Stimulated activated CD4-positive, alpha-beta T cell treated with anti-CD3 and anti-CD28 coated beads, Interleukin-1b, Interleukin-23, amount 100 ng/mL, for 4 hours (primary cell): ENCODE measurements at places on chromosomes 3 and 15.

- DNase-seq: no peak
Observed at GRCh38 chr3:64566859-64567258, 120.9 kb downstream of the ADAMTS9 start.

DNA sequence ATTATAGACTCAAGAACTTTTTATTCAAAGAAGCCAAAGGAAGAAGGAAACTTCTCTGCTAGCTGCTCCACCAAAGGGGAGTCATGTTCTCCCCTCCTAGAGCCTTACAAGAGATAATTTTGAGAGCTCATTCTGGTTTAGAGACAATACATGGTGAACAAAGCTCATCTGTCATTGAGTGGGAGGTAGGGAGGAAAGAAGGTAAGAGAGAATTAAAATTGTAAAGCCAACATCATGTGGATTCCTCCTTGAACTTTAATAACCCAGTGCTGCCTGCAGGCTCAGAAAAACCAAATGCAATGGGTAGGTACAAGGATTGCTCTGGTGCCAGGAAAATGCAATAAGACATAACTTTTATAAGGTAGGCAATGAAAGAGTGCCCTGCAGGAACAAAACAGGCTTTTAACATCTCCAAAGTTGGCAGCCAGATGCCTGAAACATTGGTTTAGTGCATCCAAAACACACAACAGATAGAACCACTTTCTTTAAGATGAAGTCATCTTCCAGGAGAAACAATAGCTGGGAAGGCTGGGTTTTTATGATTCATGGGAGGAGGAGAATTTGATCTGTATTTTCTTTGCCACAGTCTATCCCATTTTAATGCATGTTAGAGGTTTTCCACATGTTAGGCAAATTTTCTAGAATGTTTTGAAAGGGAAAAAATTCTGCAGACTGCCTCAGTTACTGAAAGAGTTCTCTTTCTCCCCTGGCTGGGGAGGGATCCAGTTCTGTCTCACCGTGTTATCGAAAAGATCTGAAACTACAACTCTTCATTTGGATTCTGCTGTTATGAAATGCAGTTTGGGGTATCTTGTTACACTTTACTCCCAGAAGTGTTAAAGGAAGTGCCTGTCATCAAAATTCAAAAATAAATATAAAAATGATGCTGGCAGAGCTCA is 11.3 kb upstream of the ARHGEF3 start:
- DNase-seq: no peak

- no peak for DNase-seq
Observed at GRCh38 chr3:13137941-13138832, 65.0 kb upstream of the IQSEC1 start.

- DNase-seq: no peak
Observed at GRCh38 chr15:71329041-71329440, 213.8 kb downstream of the THSD4 start.

- no peak for DNase-seq
Observed at GRCh38 chr3:171365489-171365888, 94.7 kb downstream of the TNIK start.

DNA sequence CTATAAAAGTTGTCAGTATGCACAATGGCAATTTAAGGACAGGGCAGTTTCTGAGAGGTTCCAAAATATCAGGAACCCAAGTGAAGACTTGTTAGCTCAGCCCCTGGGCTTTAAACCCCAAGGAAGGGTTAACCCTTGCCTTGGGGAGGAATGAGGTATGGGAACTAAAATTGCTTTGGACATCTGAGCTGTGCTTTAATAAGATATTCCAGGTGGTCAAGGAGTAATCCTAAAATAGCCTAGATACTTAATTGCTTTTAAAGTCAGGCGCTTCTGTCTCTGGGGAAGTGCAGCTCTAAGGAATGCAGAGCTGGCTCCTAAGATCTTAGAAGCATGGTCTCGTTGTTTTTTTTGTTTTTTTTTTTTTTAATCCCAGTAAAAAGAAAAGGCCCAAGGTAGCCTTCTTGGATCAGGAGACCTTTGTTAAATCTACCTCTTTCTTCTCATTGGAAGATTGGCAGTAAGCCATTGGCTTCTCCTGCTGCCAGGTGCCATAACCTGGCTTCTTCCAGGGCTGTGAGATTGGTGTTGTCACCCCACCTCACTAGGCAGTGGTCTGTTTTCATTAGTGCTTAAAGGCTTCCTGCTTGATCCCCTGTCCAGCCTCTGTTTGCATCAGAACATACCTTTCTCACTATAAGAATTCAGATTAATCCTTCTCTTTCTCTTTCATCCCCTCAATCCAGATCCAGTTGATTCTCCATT is 24.5 kb downstream of the ARID3B start:
- DNase-seq: no peak

DNA sequence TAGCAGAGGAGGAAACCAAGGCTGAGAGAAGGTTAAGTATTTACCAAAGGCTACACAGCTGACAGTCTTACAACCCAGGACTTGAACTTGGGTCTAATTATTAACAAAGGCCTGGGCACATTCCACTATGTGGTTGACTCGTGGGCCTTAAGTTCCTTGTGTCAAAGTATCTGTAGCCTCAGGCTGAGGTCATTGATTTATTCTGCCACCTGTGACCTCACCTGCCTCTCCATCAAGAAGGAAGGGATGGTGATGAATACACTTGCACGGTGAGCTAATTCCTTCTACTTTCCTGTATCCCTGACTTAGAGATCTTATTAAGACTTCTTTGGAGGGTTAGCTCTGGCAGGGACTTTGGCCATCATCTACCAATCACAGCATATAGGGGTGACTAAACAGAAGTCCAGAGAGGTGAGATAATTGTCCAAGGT is 19.9 kb upstream of the LRRC58 start:
- DNase-seq: no peak

DNA sequence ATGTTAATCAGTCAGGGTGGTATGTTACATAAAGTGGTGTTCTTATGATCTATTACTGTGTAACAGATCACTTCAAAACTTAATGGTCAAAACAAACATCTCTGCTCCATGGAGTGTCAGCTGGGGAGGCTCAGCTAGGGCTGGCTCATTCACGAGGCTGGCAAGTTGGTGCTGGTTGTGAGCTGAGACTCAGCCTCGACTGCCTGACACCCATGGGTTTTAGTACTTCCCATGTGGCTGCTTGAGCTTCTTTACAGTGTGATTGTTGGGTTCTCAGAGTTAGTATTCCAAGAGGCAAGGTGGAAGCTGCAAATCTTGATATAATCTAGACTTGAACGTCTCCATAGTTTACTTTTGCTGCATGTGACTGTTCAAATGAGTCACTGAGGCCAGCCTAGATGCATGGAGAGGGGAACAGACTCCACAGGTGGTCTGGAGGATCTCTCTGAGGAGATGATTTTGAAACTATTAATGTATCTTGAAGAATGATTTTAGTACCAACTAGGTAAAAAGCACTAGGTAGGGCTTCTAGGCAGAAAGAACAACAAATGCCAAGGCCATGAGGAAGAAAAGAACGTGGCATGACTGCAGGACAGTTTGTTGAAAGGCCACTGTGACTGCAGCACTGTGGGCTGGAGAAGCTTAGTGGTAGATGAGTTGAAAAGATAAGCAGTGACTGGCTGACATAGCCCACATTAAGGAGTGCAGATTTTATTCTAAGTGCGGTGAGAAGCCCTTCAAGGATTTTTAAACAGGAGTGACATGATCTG is 281.1 kb upstream of the PROK2 start:
- no peak for DNase-seq

- DNase-seq: no peak
Observed at GRCh38 chr3:71546821-71547220, 36.7 kb downstream of the FOXP1 start.

GRCh38 chr15:67955252-67955651 is 98.9 kb upstream of the PIAS1 start:
- DNase-seq: no peak

- no peak for DNase-seq
Observed at GRCh38 chr3:130779486-130779885, 32.9 kb upstream of the PIK3R4 start.

DNA sequence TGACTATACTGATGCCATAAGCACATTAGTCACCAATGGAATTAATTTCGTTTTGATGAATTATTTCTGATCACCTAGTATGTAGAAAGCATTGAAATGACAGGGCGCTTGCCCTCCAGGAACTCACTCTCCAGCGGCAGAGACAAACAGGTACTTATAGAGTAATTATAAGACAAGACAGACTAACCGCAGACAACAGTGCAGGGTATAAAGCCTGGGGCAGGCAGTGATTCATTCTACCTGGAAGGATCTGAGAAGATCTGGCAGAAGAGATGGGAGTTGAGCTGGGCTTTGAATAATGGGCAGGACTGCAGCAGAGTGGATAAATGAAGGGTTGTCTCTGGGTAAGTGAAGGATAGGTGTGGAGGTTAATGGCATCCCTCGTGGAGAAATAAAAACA is 331.8 kb downstream of the FGF12 start:
- no peak for DNase-seq

GRCh38 chr3:18423401-18424212 is 1.5 kb downstream of the SATB1 start:
- DNase-seq: no peak
